ENCODE measurements at places on chromosomes 1 and 21.

GRCh38 chr1:46717654-46718053, 1.3 kb downstream of the EFCAB14 start:
- ATAC-seq = no peak

DNA sequence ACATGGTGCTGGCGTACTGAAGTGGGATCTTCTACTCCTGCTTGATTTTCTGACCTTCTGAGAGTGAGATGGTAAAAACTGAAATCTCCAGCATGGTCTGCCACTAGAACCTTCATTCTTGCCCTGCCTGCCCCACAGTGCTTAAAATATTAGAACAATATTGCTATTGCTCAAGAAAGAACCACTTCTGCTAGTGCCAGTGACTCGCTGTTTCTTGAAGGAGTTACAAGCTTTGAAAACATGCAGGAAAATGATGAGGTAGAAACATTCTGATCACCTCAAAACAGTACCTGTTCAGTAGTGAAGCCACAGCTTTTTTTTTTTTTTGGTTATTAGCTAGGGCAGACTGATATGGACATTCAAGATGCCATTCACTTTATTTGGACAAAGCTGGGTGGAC, 95.3 kb downstream of the BACH1 start:
- no peak for ATAC-seq

GRCh38 chr21:16840538-16840937, 672.3 kb upstream of the CXADR start:
- ATAC-seq = no peak

GRCh38 chr1:65812065-65812464, 19.4 kb downstream of the PDE4B start:
- peak; percentile 74 for ATAC-seq

DNA sequence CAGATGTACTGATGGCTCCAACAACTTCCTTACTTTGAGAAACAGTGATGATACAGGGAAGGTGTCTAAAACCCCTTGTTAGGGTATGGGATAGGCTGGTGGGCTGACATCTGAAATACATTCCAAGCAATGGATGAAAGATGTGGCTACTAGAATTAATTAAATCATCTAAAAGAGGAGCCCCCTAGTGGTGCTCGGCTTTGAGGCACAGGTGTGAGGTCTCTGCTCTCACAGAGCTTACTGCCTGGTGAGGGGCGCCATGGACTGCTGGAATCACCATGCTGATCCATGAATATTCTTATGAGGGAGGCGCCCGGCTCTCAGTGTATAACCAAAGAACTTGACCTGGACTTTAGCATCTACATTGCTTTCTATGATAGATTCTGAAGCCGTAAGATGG, 48.5 kb downstream of the GNG4 start:
- no peak for ATAC-seq

GRCh38 chr21:32360401-32360975, 32.3 kb downstream of the URB1 start:
- ATAC-seq = no peak

DNA sequence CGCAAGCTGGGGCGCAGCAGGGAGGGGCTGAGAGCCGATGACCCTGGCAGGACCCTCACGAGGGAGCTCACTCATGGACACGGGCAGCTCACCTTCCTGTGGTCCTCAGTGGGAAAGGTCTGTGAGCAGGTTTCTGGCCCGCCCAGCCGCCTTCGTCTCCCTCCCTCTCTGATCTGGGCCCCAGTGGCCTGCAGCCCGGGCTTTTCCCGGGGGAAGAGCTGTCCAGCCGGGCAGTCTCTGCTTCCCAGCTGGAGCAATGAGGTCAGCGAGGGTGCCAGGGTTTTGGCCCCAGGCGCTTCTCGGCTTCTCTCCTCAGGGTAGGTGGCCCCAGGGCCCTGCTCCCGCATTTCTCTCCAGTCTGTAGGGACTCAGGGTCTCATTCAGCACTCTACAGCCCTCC, 22.2 kb upstream of the ARHGEF16 start:
- ATAC-seq = no peak

DNA sequence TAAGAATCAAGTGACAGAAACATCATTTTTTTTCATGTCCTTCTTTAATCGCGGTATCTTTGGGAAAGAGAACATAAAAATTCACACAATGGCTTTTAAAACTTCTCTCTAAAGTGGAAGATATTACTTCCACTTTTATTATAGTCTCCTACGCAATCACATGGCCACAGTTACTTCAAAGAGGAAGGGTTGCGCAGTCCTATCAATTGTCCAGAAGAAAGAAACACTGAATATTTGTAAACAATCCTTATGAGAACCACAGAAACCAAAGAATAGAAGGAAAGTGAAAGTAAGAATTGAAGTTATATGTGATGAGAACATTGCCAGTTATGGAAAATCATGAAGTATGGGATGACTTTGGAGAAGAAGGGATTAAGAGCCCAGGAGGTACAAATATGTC, 32.6 kb downstream of the CFH start:
- ATAC-seq = no peak

GRCh38 chr1:160834945-160835565, 27.6 kb downstream of the CD244 start:
- no peak for ATAC-seq

GRCh38 chr1:206115791-206116190, 1.4 kb downstream of the AVPR1B start:
- no peak for ATAC-seq

DNA sequence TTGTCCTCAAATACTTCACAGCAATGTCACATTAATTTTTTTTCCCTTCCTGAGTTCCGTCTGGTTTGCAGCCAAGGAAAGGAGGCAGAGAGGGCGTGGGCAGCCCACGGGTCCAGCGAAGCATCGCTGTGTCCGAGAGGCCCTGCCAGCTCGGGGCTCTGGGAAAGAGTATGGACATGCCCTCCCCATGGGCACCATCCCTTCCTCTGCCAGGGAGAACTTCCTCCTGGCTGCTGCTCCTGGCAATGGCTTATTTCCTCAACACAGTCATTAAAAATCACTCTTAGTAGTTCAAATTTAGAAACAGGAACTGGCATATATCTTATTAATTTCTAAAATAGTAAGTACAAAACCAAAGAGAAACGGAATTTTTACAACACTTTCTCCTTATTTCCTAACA, 115.4 kb downstream of the RIPK4 start:
- ATAC-seq = no peak

GRCh38 chr1:9166289-9167235, 37.7 kb upstream of the GPR157 start:
- ATAC-seq = no peak

GRCh38 chr1:22045604-22046228, 6.8 kb upstream of the CDC42 start:
- no peak for ATAC-seq

DNA sequence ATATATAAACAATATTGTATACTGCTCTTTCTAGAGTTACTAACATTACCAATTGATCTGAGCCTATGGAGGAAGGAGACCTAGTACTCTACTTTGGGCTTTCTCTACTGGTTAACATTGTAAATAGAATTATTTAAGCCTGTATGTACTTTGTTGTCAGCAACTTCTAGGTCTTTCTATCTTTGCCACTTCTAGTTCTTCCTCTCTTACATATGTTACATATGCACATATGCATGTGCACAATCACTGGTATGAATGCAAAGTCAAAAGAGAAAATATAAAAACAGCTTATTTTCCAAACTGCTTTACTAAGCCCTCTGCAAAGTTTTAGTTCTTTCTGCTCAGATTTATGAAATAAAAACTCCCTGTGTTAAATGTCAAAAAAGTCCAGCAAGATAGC, 84.3 kb downstream of the PTPRC start:
- ATAC-seq = peak; percentile 91

DNA sequence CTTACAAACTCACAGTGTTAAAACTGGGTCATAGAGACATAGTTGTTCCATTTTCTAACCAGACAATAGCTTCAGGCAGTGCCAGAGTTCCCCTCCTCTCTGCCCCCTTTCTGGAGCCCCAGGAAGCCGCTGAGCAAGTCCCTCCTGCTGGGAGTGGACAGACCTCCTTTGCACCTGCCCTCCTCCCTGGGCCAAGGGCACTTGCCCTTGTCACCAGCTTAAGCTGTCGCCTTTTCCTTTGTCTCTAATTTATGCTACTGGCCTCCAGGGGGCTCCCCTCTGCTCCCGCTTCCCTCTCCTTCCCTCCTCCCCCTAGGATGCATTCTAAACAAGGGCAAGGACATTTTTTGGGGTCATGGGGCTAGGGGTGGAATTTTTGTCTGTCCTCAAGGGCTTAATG, 182.4 kb downstream of the MIS18A start:
- no peak for ATAC-seq

- ATAC-seq = peak; percentile 48
Observed at GRCh38 chr1:10057343-10057742, 24.6 kb downstream of the UBE4B start.

GRCh38 chr1:45122724-45123123, 83.7 kb downstream of the ZSWIM5 start:
- no peak for ATAC-seq

- no peak for ATAC-seq
Observed at GRCh38 chr1:240415532-240415931, 196.4 kb downstream of the GREM2 start.
